ENCODE measurements at places on chromosomes 7 and 10.

GRCh38 chr7:135929722-135930141 lies 47.4 kb downstream of the MTPN start:
- DNase-seq = no peak

DNA sequence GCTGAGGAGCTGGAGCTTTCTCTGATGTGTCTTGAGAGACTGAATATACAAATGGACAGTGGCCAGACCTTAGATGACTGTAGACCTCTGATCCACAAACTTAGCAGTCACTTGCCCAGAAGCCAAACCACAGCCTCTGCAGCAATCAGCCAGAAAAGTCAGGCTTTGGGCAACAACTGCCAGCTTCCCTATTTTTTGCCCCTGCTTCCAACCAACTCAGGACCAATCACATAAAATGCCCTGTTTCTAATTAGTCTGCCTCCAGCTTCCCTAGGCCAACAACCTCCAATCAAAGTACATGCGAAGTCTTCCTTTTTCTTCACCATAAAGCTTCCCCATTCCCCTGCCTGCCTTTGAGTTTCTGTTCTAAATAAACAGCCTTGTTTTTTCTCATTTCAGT lies 37.8 kb upstream of the CACUL1 start:
- no peak for DNase-seq

- DNase-seq = peak; percentile 20
Measured at GRCh38 chr10:132306864-132307751, 642 bp downstream of the STK32C start.

- DNase-seq = no peak
Measured at GRCh38 chr10:43109671-43110249, 28.5 kb upstream of the CSGALNACT2 start.

DNA sequence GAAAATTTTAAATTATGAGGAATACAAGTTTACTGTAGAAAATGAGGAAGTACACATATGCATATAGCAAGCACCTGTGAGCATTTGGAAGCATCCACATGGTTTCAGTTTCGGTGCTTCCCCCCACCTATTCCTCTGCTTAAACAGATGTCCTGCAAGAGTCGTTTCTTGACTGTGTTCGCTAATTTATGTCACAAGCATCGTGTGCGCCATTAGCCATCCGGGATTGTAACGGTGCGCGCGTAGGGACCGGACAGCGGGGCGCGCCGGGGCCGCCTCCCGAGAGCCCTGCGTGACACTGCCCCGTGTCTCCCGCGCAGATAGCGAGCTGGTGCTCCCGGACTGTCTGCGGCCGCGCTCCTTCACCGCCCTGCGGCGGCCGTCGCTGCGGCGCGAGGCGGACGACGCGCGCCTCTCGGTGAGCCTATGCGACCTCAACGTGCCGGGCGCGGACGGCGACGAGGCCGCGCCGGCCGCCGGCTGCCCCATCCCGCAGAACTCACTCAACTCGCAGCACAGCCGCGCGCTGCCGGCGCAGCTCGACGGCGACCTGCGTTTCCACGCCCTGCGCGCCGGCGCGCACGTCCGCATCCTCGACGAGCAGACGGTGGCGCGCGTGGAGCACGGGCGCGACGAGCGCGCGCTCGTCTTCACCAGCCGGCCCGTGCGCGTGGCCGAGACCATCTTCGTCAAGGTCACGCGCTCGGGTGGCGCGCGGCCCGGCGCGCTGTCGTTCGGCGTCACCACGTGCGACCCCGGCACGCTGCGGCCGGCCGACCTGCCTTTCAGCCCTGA lies 90.9 kb downstream of the NEURL1 start:
- DNase-seq = peak; percentile 82

GRCh38 chr7:33996899-33997298 lies 91.6 kb downstream of the BMPER start:
- DNase-seq = no peak

DNA sequence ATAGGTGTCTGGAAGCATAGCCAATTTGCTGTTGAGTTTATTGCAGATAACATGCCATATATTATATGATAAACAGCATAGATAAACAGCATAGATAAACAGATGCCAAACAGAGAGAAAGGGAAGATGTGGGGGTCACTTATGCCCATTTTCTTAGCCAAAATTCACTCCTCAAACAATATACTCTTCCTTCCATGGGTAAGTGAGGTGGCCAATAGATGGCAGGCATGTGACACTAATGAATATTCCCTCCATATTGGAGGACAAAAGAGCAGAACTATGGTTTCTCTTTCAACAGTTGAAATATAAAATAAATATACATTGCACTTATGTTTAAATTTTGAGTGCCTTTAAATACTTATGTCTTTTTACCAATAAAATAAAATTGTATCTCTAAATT lies 1212.8 kb downstream of the REEP3 start:
- no peak for DNase-seq

DNA sequence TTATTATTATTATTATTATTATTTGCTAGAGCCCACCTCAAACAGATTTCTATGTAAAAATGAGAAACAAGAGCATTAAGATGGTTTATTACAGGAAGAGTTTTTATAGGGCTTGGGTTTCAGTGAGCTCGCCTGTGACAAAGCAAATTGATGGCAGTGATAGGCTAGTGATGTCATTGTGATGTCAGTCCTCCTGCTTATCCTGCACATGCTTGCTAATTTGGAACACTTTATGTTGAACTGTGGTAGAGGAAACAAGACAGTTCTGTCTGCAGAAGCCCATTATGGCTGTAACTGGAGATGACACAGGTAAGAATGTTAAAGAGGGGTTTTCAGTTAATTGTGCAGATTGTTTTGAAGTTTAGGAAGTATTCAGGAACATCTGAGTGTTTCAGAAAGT lies 68.3 kb downstream of the CREM start:
- peak; percentile 73 for DNase-seq

DNA sequence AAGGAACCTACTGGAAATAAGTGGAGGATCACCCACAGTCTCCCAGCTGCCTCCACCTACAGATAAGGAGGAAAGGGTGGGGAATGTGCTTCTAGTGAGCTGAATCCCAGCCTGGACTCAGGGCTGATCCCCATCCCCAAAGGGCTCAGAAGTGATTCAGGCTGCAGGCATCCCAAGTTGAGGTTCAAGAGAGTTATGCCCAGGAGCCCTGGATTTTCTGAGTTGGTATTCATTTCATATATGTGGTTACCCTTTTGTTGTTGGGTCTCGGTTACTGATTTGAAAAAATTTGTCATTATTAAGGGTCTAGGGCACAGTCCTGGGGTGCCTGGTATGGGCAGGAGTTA lies 30.0 kb upstream of the SRGN start:
- no peak for DNase-seq
